IPS DF 19.7 (cell line): ENCODE measurements at places on chromosomes 5 and 9.

- no peak for DNase-seq
Observed at GRCh38 chr9:5042661-5043178, 57.6 kb downstream of the JAK2 start.

DNA sequence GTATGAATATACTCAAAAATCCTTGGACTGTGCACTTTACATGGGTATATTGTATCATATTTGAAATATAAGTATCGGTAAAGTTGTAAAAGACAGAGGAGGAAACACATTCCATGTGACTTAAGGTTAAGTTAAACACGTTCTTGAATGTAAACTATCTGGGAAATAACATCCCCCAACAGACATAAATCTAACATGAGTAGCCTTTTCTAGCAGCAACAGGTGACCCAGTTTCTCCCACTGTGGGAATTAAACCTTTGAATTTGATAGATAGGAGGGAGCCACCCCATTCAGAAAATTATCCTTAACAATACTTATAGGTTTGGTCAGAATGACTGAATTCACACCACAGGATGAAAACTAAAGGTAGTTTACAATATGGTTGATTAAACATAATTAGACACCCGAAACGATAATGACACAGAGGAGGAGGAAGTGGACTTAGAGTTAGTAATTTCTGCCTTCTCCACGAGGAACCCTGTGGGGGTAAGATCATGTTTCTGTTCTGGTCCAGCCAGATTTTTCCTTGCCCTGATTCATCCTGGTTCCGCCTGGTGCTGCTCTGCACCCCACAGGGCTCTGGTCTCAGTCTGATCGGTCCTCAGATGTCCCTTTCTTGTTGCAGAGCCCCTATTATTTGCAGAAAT lies 84.6 kb upstream of the DNAH5 start:
- DNase-seq = no peak

DNA sequence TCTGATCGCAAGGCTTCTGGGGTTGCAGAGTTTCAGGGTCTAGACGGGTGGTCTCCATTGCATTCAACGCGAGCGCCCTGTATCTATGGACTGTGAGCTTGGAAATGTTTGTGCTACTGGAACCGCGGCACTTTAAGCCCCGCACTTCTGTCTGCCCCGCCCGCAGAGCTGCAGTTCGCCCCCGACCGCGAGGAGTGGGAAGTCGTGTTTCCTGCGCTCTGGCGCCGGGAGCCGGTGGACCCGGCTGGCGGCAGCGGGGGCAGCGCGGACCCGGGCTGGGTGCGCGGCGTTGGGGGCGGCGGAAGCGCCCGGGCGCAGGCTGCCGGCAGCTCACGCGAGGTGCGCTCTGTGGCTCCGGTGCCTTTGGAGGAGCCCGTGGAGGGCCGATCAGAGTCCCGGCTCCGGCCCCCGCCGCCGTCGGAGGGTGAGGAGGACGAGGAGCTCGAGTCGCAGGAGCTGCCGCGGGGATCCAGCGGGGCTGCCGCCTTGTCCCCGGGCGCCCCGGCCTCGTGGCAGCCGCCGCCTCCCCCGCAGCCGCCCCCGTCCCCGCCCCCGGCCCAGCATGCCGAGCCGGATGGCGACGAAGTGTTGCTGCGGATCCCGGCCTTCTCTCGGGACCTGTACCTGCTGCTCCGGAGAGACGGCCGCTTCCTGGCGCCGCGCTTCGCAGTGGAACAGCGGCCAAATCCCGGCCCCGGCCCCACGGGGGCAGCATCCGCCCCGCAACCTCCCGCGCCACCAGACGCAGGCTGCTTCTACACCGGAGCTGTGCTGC lies 1.0 kb downstream of the ADAMTS19 start:
- DNase-seq = no peak

- DNase-seq = no peak
Observed at GRCh38 chr9:38414040-38414723, 10.1 kb downstream of the IGFBPL1 start.

GRCh38 chr9:121627427-121627826 lies 24.0 kb upstream of the DAB2IP start:
- no peak for DNase-seq

DNA sequence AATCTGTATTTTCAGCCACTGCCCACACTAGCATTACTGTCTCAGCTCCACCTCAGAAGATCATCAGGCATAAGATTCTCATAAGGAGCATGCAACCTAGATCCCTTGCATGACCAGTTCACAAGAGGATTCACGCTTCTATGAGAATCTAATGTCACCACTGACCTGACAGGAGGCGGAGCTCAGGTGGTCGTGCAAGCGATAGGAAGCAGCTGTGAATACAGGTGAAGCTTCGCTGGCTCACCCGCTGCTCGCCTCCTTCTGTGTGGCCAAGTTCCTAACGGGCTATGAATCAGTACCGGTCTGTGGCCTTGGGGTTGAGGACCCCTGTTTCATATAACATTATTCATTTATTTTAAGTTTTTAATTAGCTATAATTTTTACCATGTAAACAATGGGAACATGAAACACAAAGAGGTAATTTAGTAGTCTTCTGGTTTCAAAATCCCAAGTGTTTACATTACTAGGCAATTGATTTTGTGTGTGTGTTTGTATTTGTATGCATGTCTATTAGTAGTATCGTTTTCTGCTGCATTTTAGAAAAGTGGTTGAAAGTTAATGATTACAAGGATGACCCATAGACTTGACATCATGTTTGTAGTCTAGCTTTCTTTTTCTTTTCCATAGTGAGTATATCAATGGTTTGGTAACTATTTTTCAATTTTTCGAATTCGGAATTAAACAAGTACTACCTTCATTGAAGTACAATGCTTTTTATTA lies 159.4 kb downstream of the TENT4A start:
- no peak for DNase-seq
